ENCODE measurements at places on chromosomes 13 and 19.

GRCh38 chr13:50599927-50600326, 243.6 kb downstream of the DLEU7 start:
- no peak for DNase-seq

DNA sequence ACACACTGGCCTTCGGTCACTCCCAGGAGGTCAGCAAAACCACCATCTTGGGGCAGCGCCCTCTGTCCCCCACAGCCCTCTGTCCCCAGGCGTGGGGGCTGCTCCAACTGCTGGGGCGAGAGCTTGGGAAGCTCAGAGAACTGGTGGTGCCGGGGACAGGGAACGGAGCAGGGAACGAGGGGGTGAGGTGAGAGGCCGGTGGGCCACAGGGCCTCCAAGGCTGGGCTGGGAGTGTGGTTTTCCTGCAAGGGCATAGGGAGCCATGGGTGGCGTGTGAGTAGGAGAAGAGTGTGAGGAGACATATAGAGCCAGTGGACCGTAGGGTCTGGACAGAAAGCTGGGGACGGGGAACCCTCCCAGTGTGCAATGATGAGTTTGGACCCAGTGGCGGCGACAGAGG, 34.1 kb downstream of the F2RL3 start:
- no peak for DNase-seq

DNA sequence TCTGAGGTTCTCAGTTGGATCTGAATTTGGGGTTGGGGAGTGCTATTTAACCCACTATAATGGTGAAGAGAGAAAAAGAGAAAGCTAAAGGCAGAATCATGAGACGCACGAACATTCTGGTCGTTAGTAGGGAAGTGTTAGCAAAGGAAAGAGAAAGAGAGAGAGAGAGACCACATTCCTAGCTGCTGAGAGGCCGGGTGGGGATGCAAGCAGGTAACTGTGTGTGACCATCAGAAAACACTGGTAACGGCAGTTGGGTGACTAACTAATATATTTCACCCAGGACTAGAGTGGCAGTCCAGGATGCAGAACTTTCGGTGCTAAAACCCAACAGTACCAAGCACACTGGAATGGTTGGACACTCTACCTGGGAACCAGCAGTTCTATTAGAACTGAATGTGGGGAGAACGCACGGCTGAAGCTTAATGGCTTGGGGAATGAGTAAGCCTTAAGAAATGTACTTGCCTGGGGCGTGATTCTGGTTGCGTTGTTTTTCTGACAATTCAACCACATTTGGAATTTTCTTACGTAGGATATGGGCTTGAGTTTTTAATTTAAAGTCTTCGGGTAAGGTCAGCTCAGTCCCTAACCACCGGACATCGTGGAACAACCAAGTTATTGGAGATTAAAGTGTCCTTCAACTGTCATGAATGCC, 130.2 kb downstream of the DNAJC15 start:
- DNase-seq: no peak

DNA sequence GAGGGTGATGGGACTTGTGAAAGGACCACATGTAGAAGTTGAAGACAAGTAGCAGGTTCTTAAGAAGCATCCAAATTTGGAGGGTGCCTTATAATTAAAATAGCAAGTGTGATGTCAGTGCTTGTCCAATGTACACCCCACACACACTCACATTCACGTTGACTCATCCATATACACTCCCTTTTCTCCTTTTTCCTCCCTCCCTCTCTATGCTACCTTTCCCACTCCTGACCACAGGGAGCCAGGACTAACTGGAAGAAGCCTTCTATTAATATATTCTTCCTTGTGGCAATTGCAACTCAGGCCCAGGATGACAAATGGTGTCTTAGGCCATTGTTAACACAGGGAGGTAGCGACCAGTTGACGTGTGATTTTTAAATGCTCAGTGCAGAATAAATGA, 16.3 kb upstream of the GPR183 start:
- no peak for DNase-seq

- peak; percentile 41 for DNase-seq
These were observed 13.1 kb downstream of the LRCH1 start for GRCh38 chr13:46565808-46566750.

GRCh38 chr19:17598953-17599352, 43.5 kb downstream of the COLGALT1 start:
- no peak for DNase-seq

DNA sequence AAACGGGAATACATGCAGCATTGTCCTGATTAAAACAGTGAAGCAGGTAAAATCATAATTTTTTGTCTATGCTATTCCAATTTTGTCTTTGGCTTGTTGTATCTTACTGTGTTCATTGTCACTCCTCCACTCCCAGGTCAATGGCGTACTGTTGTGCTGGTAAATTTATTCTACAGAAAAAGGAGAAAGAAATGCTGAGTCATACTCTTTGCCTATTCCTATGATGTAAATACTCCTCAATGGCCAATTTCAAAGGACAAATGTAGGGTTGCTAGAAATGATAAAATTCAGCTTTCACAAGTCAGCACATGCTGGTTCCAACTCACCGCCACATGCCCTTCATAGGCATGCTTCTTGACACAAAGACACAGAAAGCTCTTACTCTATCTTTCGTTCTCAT, 694.4 kb upstream of the PCDH20 start:
- no peak for DNase-seq

GRCh38 chr13:35917252-35917941, 213.8 kb downstream of the DCLK1 start:
- no peak for DNase-seq

DNA sequence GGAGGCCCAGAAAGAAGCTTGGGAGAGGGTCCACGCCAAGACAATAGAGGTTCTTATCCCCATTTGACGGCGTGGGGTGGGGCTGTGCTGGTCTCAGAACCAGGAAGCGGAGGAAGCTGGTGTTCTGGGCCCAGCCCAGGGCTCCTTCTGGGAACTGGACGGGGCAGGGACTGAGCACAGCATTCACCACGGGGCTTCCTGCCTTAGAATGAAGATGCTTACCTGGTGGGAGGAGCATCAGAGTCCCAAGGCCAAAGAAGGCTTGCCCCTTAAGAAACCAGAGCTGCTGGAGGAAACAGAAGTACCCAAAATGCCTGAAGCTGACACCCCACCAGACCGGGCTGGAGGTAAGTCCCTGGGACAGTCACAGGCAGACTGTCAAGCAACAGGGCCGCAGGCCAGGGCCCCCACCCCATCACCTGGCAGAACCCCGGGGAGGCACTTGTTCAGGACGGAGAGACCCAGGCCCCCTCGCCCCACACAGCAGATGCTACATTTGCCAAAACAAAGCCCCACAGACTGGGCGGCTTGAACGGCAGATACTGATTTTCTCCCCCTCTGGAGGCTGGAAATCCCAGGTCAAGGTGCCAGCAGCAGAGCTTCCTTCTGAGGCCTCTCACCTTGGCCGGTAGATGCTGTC, 17.8 kb upstream of the IGLON5 start:
- DNase-seq: no peak

- no peak for DNase-seq
These were observed 6.0 kb downstream of the TMIGD2 start for GRCh38 chr19:4295972-4296771.

- DNase-seq: no peak
These were observed 55.9 kb downstream of the RASA3 start for GRCh38 chr13:114076329-114077090.

GRCh38 chr19:19540715-19541515, 2.9 kb downstream of the CILP2 start:
- peak; percentile 88 for DNase-seq

GRCh38 chr13:25915840-25916518, 135.8 kb downstream of the SHISA2 start:
- DNase-seq: no peak

DNA sequence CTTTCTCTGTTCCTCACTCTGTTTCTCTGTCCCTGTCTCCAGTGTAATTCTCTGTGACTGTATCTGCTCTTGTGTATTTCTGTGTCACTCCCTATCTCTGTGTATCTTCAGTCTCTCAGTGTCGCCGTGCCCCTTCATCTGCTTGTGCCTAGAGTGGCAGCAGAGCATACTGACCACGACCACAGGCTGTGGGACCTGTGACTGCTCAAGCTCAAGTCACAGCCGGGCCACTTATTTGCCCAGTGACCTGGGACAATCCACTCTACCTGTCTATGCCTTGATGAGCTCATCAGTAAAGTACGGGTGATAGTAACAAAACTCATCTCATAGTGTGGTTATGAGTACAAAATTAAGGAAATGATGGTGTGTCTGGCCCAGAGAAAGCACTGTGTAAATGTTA, 8.7 kb downstream of the TMEM147 start:
- DNase-seq: no peak

- DNase-seq: no peak
These were observed 14.6 kb downstream of the GTPBP3 start for GRCh38 chr19:17351815-17352435.

GRCh38 chr13:98398581-98398980, 178.3 kb downstream of the STK24 start:
- no peak for DNase-seq

GRCh38 chr19:13023656-13024055, 28.4 kb downstream of the NFIX start:
- no peak for DNase-seq

DNA sequence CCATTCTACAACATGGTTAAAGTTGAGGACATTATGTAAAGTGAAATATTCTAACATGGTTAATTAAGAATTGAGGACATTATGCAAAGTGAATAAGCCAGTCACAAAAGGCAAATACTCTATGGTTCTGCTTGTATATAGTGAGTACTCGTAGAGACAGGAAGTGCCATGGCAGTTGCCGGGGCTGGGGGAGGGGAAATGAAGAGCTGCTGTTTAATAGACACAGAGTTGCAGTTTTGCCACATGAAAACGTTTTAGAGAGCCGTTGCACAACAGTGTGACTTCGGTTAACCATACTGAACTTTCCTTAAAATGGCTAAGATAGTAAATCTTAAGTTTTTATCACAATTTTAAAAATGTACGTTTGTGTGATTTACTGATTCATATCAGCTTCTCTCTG, 176.9 kb downstream of the SHISA2 start:
- no peak for DNase-seq

- DNase-seq: no peak
These were observed 395.0 kb downstream of the PCDH9 start for GRCh38 chr13:66835040-66835628.

GRCh38 chr19:54287456-54287855, 6.5 kb upstream of the LILRB2 start:
- DNase-seq: no peak

DNA sequence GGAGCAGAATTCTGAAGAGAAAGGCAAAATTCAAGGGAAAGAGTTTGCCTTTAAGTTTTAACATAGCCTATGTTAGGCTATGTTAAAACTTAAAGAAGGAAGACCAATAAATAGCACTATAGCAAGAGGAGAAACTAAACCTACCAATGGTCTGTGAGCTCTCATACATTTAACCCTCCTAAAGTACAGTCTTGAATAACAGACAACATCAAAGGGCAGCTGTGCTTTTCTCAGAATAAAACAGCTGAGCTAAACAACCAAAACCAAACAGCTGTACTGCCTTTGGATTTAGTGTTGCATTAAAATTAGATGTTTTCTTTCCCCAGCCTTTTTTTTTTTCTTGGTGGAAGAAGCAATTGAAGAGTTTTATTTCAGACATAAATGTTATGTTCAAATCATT, 34.0 kb downstream of the KLF5 start:
- DNase-seq: no peak

GRCh38 chr19:56316728-56317127, 2.1 kb upstream of the ZSCAN5A start:
- DNase-seq: no peak

DNA sequence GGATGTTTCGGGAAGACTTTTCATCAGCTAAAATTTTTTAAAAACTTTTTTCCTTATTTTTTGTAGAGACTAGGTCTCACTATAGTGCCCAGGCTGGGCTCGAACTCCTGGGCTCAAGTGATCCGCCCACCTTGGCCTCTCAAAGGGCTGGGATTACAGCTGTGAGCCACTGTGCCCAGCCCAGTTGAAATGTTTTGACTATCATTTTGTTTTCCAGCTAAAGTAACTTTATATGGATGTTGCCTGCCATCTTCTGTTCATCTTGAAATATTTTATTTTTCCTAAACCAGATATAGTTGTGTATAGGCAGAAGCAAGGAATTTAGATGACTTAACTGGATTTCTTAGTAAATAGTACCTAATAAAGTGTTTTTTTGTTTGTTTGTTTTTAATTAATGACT, 7.0 kb downstream of the CAB39L start:
- no peak for DNase-seq

DNA sequence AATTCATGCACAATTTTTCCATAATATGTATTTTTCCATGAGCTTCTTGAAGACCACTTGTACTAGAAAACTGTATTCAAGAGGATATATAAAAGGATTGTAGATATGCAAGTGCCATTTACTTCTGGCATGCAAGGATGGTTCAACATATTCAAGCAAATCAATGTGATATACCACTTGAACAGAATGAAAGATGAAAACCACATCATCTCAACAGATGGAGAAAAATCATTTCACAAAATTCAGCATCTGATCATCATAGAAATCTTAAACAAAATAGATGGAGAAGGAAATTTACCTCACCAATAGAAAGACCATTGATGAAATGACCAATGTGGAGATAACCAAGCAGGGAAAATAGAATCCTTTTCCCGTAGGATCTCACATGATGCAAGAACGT, 5.1 kb upstream of the ZNF816 start:
- DNase-seq: no peak

GRCh38 chr19:51375504-51376221, 3.2 kb upstream of the NKG7 start:
- DNase-seq: no peak

DNA sequence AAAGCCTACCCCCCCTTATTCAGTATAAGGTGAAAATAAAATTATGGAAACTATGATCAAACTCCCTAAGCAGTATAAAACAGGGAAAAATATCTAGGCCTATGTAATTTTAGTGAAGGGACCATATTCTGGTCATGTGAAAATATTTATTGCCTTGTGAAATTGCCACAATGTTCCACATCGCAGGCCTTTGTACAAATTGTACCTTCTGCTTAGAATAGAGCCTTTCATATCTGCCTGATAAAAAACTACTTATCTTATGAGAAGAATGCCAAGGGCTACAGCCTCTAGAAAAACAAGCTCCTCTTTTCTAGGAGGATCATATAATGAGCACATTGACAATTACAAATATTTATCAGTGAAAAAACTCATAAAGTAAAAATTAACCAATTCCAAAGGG, 1280.0 kb downstream of the EFNB2 start:
- no peak for DNase-seq

DNA sequence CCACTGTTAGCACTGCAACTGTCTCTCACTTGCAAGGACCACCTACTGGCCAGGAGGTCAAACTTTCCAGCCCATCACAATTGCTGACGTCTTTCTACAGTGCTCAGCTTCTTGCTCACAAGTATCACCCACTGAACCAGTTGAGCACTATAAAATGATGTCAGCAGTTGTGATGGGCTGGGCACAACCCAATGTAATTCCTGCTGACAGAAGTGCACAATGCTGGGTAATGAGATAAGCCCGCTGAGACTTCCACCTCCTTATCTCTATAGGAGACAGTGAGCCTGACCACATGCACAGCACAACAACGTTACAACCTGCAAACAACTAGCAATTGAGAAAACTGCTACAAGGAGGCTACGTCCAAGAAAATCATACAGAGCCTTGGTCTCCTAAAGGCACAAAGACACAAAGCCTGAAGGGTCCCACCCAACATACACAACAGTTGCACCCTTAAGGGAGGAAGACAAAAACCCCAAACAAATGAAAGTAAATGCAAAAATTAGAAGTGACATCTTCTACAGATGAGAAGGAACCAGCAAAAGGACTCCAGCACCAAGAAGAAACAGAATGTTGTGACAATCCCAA, 273.2 kb downstream of the LIG4 start:
- no peak for DNase-seq

All from GM10248 (cell line).